Cerebellar nuclear complex (tissue), 1 donor: ENCODE measurements at places on chromosomes 7 and 10.

DNA sequence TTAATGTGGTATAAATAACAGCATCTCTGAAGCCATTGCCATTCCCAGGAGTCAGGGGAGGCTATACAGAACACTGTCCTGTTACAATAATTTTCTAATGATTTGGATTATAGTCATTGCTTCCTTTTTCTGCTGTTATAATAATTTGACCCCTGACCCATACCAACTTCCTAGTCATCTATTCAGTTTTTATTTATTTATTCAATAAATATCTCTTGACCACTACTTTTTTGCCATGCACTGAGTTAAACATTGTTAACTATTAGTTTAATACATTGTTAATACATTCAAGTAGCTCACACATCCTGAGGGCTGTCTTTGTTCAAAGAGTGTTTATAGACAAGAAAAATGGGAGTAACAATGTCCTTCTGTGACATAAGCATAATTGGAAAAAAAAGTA is 235.5 kb upstream of the MEOX2 start:
- no peak for DNase-seq

GRCh38 chr10:101493782-101494281 is 94.2 kb downstream of the POLL start:
- no peak for DNase-seq

DNA sequence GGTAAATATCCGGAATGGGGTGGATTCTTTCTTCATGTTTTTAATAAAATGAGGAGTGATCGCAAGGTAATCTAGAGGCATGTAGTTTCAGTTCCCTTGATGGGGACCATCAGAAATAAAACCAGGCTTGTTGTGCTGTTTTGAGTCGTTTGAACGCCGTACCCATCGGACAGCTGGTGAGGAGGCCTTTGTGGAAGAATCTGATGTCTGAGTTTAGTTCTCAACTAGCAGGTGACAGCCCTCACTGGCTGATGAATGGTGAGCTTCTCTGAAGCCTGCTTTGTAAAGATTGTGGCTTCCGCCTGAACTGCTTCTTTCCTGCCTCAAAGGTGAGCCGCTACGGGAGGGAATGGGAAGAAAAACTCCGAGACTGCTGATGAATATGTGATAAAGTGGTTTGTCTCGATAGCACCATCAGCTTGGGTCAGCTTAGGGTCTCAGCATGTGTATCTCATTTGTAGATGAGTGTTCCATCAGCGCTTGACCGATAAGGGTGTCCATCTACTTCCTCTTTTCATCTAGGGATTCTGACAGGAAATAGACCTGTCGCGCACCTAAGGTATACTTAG is 977 bp downstream of the TMEM248 start:
- DNase-seq: no peak

- DNase-seq: no peak
Observed at GRCh38 chr7:144452064-144452463, 48.6 kb upstream of the NOBOX start.

DNA sequence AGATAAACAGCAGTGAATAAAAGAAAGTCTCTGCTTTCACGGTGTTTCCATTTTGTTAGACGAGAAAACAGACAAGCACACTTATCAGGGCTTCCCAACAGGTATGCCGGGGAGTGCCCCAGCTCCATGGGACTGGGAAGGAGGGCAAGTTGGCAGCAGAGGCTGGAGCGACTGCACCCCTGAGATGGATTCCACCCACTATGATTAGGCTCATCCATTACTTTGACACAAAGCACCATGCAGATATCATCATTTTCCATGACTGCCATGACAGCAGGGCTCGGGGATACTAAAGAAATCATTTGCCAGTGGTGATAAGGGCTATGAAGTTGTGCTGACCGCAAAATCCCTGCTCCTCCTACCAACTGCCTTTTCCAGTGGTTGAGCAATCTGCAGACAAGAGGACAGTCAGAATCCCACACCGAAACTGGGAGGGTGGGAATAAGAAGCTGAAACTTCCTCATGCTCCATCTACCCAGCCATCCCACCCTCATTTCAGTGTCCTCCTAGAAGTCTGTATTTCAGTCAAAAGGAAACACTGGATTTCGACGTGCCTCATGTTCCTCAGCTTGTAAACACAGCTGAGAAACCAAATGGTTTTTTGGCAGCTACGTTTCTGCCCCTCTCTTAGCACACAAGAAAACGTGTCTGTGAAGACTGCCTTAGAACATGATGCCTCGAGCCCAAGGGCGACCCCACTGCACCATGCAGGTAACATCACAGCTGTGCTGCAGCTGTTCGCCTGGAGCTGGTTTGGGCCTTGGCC is 15.5 kb downstream of the CREB3L2 start:
- no peak for DNase-seq

GRCh38 chr7:42152329-42153205 is 84.4 kb downstream of the GLI3 start:
- no peak for DNase-seq

- no peak for DNase-seq
Observed at GRCh38 chr7:30595436-30596013, 847 bp downstream of the GARS1 start.

DNA sequence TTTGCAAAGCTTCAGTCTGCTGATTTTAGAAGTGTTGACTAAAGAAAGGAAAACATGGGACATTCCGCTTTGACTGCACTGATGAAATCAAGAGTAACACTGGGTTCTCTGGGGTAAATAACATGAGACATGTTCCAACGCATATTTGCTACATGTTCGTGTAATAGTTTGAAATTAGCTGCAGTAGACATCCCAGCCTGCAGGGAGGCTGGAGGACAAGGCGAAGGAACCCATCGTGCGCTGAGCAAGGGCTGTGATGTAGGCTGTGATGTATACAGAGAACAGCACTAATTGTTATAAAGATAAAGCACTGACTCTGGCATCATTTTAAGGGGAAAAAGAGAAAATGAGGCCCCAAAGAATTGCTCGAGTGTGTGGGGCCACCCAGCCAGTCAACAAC is 40.3 kb downstream of the SFMBT2 start:
- DNase-seq: no peak

- no peak for DNase-seq
Observed at GRCh38 chr10:73836427-73836980, 25.1 kb upstream of the NDST2 start.

DNA sequence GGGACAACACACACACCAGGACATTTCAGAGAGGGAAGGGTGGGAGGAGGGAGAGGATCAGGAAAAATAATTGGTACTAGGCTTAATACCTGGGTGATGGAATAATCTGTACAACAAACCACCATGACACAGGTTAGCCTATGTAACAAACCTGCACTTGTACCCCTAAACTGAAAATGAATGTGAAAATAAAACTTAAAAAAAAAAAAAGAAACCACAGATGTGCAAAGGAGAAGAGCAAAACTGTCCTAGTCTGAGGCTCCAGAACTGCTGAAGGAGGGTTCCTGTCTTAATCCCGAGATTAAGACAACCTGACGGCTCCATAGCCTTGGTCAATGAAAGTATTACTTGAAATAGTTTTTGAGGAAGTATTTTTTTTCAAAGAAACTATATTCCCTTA is 423.0 kb downstream of the NEBL start:
- no peak for DNase-seq

DNA sequence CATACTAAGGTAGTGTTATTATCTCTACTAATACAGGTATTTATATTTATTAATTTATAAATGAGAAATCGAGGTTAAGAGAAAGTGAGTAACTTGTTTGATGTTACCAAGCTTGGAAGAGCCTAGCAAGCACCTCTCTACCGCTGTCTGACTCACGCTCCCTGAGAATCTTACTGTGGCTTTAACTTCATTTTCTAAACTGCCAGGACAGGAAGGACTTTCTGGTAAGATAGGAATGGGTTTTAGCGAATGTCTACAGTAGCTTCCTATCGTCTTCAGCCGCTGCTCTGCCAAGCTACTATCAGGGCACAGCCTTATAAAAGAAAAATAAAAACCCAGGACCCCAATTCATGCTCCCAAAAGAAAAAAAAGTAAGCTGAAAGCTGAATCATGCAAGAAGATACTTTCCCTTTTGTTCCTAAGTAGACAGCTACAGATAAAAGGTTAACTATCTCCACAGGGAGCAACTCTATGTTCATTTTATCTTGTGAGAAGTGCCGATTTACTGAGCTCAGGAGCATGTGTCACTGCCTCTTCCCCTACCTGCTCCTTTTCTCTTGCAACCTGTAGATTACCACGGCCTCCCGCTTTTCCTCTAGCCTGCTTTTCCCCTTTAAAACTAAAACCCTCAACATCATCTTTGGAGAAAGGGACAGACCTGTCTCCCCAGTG is 60.2 kb downstream of the THNSL1 start:
- no peak for DNase-seq

GRCh38 chr10:47253651-47254375 is 46.2 kb upstream of the GDF10 start:
- no peak for DNase-seq

- no peak for DNase-seq
Observed at GRCh38 chr7:99767662-99768061, 16.3 kb downstream of the CYP3A4 start.

- no peak for DNase-seq
Observed at GRCh38 chr10:72026278-72027111, 61.9 kb downstream of the SPOCK2 start.

DNA sequence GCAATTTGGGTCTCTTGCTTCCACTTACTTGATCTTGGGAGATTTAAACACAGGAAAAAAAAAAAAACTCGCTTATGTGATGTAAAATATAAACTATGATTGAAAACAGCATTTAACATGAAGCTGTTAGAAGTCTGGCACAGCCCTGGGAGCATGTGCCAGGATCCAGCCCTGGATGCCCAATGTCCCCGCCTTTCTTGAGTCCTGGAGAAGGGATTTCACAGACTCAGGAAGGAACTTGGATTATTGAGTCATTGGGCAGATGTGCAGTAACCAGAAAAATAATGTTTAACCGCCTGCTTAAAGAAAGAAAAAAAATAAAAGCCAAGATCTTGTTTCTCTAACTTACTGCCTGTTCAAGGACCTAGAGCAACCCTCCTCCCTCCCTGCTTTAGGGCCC is 3.7 kb upstream of the JCAD start:
- no peak for DNase-seq

- DNase-seq: peak; percentile 14
Observed at GRCh38 chr10:110499796-110500514, 2.2 kb downstream of the DUSP5 start.
